ENCODE measurements at places on chromosomes 1 and 21.

DNA sequence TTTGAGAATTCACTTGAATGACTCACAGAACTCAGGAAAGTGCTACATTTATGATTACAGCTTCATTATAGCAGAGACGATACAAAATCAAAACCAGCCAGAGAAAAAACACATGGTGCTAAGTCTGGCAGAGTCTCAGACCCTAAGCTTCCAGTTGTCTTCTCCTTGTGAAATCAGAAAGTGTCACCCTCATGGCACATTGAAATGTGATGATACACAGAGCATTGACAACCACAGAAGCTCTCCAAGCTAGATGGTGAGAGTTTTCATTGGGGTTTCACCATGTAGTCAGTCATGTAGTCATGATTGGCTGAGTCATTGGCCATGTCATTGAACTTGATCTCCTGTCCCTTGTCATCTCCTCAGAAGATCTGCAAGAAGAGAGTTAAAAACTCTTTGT, 526.6 kb downstream of the MRPL39 start:
- no peak for DNase-seq

DNA sequence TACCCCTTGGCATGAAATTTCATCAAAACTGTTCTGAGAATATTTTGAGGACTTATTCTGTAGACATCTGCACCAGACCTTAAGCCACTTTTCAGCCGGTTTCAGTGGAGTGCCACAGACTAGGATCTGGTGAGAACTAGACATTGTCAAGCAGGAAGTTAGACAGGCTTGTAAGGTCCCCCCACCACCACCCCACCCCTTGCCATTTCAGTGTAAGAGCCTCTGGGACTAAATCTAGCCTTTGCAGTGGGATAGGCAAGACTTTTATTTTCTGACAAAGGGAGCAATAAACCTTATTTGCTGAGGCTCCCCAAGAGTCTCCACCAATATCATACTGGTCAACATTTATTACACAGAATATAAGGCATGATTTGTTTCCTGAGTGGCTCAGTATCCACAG, 77.9 kb upstream of the EXO1 start:
- DNase-seq: no peak

- peak; percentile 80 for DNase-seq
Measured at GRCh38 chr1:159943908-159944622, 1.3 kb downstream of the IGSF9 start.

DNA sequence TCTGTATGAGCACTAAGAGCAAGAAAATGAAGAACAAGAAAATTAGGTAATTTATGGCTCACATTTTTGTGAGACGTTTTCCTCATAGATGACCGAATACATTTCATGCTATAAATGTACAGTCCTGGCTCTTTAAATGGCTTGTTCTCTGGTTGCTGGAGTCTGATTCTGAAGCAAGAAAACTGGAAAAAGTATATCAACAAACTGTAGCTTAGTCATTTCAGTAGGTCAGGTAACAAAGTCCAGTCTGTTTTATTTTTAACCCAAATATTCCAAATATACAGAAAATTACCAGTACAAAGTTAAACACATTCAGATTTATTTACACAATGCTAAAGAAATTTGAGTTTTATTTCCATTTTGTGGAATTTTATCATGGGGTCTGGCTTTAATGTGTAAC, 2.5 kb upstream of the MYBPHL start:
- no peak for DNase-seq

DNA sequence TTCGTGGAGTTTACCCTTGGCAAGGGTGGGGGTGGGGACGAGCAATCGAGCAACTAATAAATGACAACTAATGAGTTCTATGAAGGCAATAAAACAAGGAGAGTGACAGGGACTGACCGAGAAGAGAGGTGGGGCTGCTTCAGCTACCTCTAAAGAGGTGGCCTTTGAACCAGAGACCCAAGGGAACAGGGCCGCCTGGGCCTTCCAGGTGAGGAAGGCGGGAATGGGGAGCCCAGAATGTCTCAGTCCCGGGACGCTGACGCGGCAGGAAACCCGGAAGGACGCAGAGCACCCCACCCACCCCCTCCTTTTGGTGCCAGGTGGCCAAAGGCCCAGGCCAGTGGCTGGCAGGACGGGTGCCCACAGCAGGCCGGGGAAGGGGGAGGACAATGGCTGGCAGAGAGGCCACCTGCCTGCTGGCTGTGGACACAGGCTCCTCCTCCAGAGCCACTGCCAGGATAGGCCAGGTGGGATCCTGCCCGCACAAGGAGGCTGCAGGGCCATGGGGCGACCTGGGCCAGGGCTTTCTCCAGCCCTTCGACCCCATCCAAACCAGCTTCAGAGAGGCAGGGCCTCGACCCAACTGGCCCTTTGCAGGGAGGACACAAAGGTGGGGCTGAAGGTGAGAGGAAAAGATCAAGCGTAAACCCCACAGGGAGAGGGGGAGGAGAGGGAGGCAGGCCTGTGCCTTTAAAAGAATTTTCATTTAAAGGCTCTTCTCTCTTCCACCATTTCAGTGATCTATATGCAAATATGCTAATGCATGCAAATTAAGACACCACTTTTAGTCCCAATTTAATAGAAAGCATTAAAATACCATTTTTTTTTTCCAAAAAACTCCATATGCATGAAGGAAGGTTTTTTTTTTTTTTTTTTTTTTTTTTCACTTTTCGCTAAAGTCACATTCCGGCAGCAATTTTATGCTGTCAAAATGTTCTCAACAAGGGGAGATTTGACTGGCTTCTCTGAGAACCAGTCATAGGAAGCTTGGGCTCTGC, 58.1 kb downstream of the CASZ1 start:
- no peak for DNase-seq

DNA sequence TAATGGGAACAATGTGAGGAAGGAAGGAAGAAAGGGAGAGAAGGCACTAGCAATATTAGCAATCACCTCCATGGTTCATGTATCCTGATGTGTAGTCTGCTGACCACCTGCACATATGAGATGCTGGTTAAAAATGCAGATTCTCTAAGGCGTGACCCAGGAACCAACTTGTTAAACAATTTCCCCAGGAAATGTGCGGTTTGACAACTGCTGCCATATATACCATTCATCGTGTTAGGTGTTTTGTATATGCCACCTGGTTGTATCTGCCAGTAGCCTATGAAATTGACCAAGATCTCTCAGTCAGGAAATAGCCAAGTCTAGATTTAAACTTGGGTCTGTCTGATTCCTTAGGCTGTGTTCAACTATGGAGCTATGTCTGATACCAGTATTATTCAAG, 4.1 kb downstream of the SEMA4A start:
- DNase-seq: no peak

GRCh38 chr1:116078699-116079223, 32.4 kb upstream of the MAB21L3 start:
- DNase-seq: no peak

DNA sequence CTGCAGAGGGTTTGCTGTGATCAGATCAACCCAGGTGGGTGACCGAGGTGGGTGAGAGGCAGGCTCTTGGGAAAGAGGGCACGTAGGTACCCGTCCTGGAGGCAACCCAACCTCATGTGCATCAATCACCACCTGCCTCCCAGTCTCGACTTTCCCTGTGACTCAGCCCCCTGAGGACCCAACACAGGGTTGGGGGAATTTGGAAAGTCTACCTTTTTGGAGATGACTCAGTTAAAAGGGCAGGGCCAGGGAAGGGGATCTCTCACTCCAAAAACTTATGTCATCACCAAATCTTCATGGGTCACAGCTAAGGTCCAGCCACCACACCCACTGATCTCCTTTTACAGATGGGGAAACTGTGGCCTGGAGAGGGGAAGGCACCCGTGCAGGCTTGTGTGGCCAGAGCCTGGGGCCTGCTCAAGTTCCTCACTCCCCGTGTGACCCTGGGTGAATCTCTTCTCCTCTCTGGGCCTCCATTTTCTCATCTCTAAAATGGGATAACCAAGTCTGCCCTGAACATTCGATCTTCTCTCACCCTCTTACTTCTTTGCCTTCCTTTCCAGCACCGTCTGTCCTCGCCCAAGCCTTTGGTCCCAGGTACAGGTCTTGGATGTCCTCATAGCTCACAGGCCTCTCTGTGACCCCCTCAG, 34.6 kb upstream of the WNT4 start:
- DNase-seq: peak; percentile 14

- DNase-seq: no peak
Measured at GRCh38 chr1:53440633-53441032, 18.6 kb upstream of the DMRTB1 start.

DNA sequence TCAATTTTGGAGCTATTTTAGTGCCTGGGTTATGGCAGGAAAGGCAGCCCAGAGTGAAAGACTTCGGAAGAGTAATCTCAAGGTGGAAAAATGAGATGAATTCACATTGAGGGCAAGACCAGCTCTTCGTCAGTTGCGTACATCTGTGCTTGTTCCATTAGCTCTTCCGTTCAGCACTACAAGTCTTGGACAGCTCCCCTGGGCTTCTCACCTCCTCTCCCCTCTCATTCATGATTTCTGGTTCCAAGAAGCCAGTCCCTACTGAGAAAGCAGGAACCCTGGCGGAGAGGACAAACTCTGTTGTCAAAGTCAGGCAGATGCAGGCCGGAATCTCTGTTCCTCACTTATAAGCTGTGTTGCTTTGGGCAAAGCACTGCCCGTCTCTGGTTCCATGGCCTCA, 76.5 kb downstream of the ACTL8 start:
- no peak for DNase-seq

GRCh38 chr1:9308236-9308785, 15.6 kb downstream of the SPSB1 start:
- DNase-seq: no peak

DNA sequence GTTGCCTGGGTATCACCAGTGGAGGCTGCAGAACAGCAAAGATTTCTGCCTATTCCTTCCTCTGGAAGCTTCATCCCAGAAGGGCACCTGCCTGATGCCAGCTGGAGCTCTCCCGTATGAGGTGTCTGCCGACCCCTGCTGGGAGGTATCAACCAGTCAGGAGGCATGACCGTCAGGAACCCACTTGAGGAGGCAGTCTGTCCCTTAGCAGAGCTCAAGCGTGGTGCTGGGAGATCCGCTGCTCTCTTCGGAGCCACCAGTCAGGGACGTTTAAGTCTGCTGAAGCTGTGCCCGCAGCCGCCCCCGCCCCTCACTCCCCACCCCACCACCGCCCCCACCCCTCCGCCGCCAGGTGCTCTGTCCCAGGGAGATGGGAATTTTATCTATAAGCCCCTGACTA, 23.1 kb upstream of the HFM1 start:
- no peak for DNase-seq

DNA sequence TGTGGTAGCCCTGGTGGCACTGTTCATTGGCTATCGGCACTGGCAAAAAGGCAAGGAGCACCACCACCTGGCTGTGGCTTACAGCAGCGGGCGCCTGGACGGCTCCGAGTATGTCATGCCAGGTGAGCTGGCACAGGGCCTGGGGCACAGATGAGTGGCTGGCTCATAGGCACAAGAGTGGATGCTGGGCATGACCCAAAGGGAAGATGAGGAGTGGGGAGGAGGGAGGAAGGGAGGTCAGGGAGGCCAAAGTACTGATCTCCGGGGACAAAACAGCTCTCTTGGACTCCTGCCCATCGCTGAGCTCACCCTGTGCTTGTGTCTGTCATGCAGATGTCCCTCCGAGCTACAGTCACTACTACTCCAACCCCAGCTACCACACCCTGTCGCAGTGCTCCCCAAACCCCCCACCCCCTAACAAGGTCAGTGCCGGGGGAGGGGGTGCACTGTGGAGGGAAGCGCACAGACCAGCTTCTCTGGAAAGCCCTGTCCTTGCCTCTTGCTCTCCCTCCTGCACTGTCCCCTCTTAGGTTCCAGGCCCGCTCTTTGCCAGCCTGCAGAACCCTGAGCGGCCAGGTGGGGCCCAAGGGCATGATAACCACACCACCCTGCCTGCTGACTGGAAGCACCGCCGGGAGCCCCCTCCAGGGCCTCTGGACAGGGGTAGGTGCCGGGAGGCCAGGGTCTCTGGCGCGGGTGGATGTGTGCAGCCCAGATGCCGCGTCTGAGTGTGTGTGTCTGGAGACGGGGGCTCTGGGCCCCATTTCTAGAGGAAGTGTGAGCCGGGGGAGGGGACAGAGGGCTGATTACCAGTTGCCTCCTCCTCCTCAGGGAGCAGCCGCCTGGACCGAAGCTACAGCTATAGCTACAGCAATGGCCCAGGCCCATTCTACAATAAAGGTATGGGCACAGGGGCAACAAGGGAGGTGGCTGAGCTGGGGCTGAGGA, 7.3 kb upstream of the LRRC71 start:
- DNase-seq: no peak

DNA sequence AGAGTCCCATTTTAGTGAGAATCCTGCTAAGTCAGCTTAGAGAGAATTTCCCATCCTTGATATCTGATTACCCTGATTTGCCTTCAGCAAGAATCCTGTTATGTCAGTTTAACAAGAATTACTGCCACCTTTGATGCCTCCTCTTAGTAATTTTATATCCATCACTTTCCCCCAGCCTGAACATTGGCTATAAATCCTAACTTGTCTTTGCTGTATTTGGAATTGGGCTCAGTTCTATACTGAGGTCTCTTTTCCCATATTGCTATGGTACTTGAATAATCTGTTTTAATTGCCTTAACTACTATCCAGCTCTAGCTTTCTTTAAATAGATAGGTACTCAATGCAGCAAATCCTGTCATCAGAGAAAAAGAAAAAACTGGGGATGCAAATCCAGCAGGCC, 842.0 kb upstream of the ADAMTS5 start:
- DNase-seq: no peak

DNA sequence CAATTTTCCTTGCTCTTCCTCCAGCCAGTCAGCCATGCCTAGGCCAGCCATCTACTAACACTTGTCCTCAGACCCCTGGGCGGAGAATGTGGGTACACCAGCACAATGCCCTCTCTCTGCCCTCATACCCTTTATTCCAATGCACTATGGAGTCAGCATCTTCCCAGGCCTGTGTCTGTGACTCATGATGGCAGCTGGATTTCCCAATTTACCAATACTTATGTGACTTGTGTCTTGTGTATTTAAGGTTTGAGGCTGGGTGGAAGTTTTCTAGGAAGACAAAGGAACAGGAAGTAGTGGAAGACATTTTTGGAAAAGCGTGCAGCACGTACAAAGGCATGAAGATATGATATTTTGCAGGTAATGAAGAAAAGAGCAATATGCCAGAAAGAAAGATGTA, 114.3 kb downstream of the NMNAT2 start:
- DNase-seq: no peak

DNA sequence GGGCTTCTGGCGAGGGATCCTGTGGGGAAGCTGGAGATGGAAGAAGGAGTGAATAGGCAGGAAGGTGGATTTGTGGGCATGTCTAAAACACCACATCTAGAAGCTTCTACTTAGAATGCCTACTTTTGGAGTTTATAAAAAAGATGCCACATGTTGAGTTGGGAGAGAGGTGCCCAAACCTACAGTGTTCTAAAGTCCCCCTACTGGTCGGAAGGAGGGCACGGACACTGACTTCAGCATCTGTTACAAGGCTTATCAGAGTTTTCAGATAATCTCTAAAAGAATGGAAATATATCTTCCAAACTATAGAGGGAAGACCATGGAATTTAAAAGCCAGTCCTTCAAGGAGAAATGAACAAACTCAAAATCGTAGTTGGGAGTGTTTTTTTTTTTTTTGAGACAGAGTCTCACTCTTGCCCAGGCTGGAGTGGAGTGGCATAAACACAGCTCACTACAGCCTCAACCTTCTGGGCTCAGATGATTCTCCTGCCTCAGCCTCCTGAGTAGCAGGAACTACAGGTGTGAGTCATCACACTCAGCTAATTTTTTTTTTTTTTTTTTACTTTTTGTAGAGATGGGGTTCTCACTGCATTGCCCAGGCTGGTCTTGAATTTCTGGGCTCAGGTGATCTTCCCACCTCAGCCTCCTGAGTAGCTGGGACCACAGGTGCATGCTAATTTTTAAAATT, 14.8 kb downstream of the IBA57 start:
- DNase-seq: no peak

All from NCI-H2171 (cell line).